ENCODE measurements at places on chromosomes 5 and 9. TPM values are rescaled to one million over a fixed set of nuclear protein-coding genes. Genes with fewer than 3 reads are reported as not detected.

DNA sequence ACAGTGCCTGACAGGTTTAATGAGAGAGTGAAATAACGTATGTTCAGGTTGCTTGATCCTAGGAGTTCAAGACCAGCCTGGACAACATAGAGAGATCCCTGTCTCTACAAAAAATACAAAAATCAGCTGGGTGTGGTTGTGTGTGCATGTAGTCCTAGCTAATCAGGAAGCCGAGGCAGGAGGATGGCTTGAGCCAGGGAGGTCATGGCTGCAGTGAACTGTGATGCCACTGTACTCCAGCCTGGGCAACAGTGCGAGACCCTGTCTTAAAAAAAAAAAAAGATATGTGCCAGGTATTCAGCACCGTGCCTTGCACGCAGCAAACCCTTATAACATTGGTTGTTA, 38.8 kb upstream of the SPRY4 start:
- no peak for DNase-seq

DNA sequence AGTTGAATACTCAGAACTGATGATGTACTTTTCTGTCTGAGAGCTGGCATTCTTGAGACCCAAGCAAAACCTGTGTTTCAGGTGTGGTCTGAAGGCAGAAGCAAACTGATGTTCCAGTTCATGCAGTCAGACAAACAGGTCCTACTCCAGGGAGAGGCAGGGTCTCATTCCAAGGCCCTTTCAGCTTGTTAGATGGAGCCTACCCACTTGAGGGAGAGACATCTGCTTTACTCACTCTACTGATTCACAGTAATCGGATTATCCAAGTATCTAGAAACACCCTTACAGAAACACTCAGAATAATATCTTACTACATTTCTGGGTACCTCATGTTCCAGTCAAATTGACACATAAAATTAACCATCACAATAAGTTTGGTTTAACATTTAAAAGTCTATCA, 207.8 kb downstream of the KDM4C start:
- DNase-seq: no peak

GRCh38 chr5:67648201-67648671, 451.6 kb upstream of the CD180 start:
- no peak for DNase-seq

DNA sequence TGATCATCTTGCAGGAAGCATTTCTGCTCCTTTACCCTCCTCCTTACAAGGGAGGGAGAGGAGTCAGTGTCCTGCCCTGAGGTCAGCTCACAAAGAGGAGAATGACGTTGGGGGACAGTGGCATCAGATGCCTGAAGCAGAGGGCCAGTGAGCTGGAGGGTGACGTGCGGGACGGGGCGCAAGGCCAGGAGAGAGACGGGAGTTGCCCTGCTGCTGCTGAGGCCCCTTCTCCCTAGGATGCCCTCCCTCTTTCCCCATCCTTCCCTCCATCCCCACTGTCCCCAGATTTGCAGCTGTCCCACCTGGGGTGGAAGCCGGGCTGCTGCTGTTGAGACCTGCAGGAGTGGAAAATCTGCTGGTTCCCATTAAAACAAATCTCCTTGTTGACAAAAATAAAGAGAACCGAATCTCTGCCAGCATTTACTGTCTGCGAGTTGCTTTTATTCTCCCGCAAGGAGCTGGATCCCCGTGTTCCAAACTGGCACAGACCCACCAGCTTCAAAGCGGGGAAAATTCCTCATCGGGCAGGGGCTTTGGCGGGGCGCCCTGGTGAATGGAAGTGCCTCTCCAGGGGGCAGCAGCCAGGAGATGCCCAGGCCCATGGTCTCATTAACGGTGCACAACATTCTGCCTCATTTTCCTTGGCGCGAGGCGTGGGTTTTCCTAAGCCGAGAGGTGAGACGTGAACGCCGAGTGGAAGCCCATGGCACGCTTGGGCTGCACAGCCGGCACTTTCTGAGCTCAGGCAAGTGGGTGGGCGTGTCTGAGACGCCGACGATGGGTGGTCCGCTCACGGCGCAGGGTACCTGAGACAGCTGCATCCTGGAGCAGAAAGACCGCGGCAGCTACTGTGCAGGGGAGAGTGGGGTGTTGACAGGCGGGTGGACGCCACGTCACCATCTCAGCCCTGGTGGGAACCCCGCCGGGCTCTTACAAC, 13.9 kb upstream of the COL5A1 start:
- no peak for DNase-seq

DNA sequence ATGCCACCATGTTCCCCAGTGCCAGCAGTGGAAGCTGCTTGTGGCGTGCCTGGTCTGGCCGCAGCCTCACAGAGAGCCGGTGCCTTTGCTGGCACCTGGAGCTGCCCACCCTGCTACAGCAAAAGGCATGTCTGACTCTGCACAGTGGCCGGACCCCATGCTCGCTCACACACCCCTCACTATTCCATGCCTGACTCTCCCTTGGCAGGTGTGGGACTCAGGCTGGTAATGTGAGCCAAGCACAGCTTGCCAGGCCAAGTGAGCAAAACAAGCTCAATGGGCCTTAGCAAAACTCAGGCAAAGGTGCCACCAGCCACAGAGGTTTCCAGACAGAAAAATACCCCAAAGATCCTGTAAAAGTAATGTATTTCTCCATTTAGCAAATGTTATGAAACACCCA, 15.5 kb downstream of the GNA14 start:
- DNase-seq: no peak

- DNase-seq: peak; percentile 40
Measured at GRCh38 chr9:33813712-33814641, 3.0 kb upstream of the UBE2R2 start.

- no peak for DNase-seq
Measured at GRCh38 chr9:105171076-105171475, 73.4 kb upstream of the SLC44A1 start.

DNA sequence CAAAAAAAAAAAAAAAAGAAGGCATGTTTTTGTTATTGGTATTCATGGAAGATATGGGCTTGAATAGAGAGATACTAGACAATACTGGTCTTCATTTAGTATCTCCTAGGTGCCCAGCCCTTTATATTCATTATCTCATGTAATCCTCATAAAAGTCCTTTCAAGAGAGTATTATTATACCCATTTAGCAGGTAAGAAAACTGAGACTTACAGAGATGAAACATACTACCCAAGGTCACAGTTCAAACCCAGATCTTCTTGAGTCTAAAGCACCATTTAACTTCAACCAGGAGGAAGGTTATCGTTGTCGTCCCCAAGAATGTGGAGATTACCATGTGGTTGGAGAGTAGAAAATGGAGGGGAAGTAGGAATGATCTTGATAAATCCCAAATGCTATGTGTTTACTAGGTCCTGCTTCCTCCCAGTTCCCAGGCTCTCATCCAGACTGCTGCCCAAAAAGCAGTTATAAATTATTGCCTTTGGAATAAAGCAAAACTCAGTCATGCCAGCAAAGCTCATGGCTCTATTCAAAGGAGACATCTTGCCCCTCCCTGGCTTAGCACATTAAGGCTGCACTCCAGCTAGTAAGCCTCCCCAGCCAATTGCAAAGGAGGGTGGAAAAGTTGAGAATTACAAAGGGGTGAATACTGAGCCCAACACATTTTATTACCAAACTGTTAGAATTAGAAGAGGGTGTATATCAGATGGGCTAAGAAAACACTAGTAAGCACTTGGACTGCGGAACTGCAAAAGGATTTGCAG, 163.9 kb downstream of the PIK3R1 start:
- DNase-seq: no peak

GRCh38 chr5:166340039-166340438, 1951.4 kb upstream of the WWC1 start:
- DNase-seq: no peak

DNA sequence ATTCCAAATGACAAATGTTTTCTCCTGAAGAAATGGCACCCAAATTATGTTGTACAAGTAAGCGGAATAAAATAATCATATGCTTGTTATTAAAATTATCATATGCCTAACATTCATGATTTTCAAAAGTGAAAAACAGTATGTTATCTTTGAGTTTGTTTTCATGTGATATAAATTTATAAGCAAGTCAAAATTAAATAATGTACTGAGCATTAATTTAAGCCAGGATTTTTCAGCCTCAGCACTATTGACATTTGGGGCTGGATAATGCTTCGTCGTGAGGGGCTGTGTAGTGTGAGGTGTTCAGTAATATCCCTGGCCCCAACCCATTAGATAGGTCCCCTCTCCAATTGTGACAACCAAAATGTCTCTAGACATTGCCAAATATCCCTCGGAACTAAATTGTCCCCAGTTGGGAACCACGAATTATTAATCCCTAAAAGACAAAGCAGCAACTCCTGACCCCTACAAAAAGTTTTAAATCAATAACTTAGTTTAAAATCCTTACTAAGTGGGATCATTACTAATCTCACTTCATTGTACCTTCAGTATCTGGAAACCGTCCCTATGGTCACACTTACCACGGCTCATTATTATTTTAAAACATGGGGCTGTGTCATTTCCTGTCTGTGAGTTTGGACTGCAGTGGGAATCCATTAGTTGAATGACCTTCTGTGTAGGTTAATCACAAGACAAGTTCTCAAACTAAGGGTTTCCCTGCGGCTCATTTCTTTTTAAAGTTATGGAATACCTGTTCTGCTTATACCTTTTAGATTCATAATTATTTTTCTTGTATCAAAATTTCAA, 1.3 kb upstream of the NNT start:
- DNase-seq: no peak

PCDHA9 gene
- total RNA-seq: not detected

GABRB2 gene
- total RNA-seq: not detected

ZNF366 gene
- not detected for total RNA-seq

PTPRD gene
- not detected for total RNA-seq

TMED7 gene
- total RNA-seq: 41.8 TPM

NDFIP1 gene
- total RNA-seq: 31.7 TPM

ST8SIA4 gene
- total RNA-seq: 59.3 TPM

Measured in activated CD8-positive, alpha-beta memory T cell treated with anti-CD3 and anti-CD28 coated beads, Interleukin-2, amount 10 ng/mL, durations not matched to agents 7 days and 5 days (primary cell).